Activated CD4-positive, CD25-positive, alpha-beta regulatory T cell treated with anti-CD3 and anti-CD28 coated beads, Interleukin-2, amount 50 U/mL, for 16 hours (primary cell): ENCODE measurements at places on chromosomes 2 and 18.

- DNase-seq = no peak
These were observed 33.5 kb upstream of the SPRED2 start for GRCh38 chr2:65465857-65466256.

DNA sequence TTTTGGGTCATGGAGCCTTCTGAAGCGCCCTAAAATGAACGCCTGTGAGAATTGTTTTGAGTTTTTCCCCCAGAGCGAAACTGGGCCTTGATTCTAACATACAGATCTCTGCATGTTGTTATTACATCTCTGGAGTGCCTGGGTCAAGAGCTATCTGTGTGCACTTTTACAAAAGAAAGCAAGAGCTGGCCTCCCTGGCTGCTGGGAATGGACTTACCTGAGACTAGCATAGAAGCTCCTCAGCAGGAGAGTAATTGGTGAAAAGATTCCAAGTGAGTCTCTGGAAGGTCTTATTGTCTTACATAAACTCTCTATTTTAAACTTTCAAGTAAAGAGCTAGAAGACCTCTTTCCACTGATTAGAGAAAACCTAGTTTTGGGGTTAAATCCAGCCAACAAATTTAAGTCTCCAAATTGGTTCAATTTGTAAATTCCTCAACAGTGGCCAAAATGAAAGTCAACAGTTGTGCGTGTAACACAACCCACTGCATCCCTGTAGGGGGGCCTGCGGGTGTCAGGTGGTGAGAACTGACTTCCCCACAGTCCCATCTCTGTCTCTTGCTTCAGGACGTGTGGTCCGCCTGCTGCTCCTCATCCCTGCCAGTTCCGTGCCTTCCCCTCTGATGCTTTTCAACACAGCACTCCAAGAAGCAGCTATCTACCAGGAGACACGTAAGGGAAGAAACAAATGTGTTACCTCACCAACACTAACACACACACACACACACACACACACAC is 206.1 kb downstream of the SH3BP4 start:
- DNase-seq = no peak

DNA sequence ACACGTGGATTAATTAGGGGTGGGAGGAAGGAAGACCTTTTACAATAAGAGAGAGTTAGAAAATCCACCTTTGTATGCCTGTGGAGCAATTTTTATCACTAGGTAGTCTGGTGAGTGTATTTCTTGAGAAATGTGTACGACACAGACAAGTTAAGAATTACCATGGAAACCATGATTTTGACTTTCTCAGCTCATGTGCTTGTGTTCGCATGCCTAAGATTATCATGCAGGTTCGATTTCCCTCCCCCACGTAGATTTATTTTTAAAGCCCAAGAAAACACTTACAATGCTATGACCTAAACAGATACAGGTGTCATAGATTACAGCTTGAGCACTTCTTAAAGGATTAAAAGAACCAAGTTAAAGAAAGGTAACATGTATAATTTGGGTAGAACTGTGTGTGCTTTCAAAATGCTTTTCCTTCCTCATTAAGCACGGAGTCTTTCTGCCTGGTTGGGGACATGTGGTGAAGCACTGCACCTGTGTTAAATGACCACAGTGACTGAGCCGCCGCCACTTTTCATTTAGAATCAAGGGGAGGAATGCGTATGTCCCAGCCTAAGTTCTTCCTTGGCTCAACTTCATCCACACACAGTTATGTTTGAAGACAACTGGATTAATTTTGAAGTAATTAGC is 16.6 kb downstream of the SERTAD2 start:
- no peak for DNase-seq

DNA sequence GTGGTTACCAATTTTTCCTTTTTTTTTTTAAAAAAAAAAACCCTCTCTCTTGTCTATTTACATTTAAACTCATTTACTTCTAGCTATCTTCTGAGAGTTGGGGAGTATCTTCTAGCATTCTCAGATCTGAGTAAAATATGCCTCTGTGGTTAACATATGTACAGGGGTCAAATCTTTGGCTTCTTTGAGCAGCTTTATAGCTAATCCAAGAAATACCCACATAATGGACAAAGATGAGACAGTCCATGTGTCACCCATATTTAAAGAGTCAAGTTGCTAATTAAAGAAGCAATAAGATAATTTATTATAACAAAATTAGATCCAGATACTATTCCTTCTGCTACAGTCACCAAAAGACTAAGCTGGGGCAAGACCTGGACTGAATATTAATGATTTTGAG is 139.0 kb upstream of the HNRNPA3 start:
- no peak for DNase-seq

DNA sequence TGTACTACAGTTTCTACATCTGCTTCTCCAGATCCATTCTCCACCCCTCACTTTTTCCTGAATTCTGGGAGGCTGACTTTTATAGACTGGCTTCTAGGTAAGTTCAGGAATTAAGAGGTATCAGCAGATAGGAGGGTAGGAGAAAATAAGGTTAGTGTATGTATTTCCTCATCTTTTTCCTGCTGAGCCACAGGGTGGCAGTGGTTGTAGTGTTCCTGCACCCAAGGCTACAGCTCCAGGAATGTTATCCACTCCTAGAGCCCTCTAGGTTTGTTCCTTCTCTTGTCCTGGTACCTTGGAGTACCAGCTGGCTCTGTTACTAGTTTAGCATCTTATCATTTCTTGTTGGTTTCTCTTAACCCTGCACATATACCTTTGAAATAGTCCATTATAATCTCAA is 40.7 kb upstream of the C2orf66 start:
- no peak for DNase-seq

GRCh38 chr2:239753401-239753837 is 271.7 kb downstream of the NDUFA10 start:
- DNase-seq = no peak

DNA sequence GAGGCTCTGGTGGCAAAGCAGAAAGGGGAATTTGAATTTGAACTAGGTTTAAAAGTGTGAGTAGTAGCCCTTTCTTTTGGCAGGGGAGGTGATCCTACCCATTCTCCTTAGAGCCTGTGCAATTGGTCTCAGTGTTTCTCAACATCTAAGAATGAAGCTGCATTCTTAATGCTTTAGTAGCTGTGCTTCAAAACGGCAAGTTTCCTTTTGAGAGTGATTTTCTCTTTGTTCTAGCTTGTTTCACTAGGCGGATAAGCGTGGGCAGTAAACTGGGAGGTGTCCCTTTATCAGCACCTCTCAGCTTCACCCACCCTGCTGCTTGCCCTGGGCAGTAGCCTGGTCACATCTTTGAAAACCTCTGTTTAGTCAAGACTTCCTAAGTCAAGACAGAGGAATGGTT is 6.7 kb downstream of the CRIM1 start:
- DNase-seq = no peak

DNA sequence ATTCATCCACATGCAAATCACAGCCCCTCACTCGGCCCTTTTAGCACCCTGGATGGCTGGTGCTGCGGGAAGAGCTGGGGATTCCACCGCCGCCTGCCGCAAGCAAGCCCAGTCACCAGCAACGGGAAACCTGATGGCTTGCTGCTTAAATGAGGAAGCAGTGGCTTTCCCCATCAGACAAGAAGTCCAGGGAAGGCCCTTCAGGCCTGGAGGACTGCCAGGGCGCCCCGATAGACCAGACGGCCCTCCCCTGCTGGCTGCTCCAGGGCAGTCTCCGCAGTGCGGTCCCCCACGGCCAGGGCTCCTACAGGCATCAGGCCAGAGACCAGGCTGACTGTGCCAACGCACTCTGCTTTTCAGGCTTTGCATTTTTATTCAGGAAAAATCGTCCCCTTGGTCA is 439.1 kb downstream of the EIPR1 start:
- DNase-seq = no peak

- no peak for DNase-seq
These were observed 352.1 kb downstream of the RND3 start for GRCh38 chr2:150135223-150135883.

DNA sequence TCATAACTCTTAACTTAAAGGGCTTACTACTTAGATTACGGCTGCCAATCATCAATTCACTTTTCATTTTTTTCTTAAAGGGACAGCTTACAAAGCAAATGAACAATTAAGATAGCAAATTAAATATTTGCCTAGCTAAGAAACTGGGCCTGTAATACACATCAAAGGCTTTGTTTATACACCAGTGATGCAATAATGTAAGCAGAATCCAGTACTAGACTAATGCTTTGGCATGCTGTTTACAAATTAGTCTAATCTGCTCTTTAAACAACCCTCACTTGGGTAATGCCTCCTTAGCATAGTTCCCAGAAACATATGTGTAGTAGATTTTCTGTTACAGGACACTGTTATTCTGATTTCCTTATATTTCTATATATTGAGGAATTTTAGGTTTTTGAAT is 105.8 kb downstream of the ARHGAP28 start:
- no peak for DNase-seq

- no peak for DNase-seq
These were observed 130.0 kb downstream of the FMNL2 start for GRCh38 chr2:152464851-152465470.

GRCh38 chr18:27843783-27844777 is 332.9 kb downstream of the CDH2 start:
- DNase-seq = no peak

- DNase-seq = no peak
These were observed 44.2 kb downstream of the SP140 start for GRCh38 chr2:230269715-230270114.

DNA sequence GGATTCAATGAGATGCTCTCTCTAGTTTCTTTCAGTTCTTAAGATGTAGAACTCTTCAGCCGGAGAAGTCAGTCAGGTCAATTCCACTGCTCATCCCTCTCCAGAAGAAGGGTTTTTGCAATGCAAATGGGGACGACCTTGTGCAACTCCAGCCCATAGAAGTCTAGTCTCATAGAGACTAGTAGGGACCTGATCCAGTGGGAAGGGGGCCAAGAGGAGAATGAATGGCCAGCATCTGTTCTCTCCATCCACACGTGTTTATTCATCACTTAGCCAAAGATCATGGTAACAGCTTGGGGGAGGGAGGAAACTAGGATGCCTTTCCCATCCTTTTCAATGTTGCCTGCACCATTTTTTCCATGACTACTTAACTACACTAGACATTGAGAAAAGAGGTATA is 120.2 kb downstream of the LAMA3 start:
- no peak for DNase-seq

GRCh38 chr2:76862901-76863300 is 659.3 kb downstream of the LRRTM4 start:
- DNase-seq = no peak

DNA sequence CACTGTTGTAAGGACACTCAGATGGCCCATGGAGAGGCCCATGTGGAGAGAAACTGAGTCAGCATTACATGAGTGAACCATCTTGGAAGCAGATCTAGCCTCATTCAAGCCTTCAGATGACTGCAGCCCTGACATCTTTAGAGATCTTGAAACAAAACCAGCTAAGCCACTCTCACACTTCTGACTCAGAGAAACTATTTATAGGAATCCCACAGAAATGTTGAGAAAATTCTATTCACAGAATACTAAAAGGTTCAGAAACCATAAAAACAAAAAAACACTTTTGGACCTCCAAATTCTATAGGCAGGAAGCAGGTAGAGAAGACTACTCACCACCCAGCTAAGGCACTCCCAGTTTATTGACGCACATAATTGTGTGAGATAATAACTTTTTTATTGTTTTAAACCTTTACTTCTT is 8.7 kb downstream of the TMEM169 start:
- no peak for DNase-seq

DNA sequence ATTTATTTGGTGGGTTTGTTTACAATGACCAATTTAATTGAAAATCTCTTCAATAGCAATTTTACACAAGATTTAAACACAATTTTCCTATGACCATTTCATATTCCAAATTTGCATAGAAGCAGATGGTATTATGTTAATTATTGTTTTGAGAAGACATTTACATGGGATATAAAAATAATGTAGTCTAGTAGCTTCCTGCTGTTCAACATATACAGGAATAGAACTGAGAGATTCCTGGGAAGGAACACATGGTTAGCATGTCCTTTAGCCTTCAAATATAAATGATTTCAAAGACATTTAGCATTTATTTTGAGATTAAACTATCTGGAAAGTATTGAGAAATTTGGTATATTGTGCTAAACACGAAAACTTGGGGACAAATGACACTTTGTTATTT is 129.6 kb downstream of the KCNE4 start:
- no peak for DNase-seq

DNA sequence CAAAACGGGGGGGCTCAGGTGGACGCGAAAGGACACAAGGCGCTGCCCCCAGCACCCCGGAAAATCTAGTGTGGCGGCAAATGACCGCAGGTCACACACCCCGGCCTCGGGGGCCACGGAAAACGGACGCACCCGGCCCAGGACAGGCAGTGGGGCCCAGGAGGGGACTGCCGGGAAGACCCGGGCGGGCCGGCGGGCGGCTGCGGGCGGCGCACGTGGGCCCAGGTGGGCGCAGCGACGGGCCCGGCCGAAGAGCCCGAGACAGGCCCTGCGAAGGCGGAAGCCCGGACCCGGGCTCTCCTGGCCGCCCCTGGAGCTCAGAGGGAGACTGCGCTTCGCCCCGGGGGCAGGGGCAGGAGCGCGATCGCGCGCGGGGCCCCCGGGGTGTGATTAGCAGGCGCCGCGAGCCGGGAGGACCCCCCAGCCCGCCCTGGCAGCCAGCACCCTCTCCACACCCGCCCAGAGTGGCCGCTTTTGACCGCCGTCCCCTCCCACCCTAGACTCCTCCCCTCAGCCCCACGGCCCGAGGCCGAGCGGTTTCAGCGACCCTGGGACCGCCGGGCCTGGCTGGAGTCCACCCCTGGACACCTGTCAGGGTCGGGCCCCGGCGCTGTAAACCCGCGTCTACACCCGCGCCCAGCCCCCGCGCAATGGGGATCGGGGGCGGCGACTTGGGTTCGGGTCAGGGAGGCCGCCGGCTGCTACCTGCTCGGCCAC is 773 bp downstream of the MBP start:
- no peak for DNase-seq

DNA sequence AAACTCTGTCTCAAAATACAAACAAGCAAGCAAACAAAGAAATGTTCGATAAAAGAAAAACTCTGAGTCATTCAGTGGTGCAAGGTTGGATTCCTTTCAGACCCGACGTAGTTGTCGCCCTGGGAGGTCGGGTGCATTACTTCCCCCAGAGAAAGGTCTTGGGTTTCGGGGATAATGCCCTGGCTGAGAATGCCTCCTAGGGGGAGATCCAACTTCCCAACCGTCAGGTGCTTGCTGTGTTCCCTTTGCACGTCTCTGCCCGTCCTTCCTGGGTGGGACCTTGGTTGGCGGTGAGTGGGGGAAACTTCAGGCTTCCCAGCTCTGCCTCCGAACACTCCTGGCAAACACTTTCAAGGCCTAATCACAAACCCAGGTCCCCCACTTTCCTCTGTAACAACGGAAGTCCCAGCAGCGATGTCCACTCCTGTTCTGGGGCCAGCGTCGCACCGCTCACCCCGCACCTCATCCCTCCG is 609 bp downstream of the TPGS2 start:
- DNase-seq = no peak

GRCh38 chr2:43008388-43008787 is 216.0 kb upstream of the HAAO start:
- DNase-seq = no peak

- DNase-seq = no peak
These were observed at the start of gene PDCD1 for GRCh38 chr2:241858206-241859016. Gene PDCD1, minus strand, starts transcription at chr2:241858894. Its CDS starts 56 bp downstream, at chr2:241858838.
